ENCODE measurements at places on chromosomes 7 and 10.
A peak's percentile ranks its signal among the peaks of the same experiment; 100 is the strongest.

- no peak for DNase-seq
Observed at GRCh38 chr7:115831371-115831770, 199.2 kb downstream of the TFEC start.

DNA sequence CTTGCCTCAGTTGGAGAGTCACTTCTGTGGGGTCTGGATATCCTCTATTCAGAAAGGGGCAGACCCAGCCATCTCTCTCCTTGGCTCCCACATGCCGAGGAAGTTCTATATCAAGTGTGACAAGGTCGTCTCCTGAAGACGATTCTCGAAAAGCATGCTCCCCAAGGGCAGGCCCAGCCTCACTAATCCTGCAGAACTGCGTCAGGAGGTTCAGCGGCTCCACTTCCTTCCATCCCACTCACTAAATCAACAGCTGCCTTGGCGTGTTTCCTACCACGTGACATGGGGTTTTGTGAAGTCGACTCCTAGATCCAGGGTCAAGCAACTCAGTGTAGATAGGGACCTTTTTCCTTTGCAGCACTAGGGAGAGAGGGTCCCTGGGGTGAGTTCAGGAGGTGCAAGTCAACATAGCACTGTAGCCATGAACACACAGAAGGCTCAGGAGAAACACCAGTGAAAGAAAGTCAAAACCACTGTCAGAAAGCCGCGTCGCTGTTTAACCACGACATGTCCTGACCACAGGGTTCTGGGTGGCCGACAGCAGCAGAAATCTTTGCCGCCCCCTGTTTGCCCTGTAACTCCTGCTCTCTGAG lies 156.4 kb downstream of the PRPF18 start:
- no peak for DNase-seq

GRCh38 chr7:159036916-159037605 lies 107.6 kb downstream of the VIPR2 start:
- DNase-seq: no peak

- no peak for DNase-seq
Observed at GRCh38 chr7:99140813-99141212, 3.1 kb downstream of the SMURF1 start.

DNA sequence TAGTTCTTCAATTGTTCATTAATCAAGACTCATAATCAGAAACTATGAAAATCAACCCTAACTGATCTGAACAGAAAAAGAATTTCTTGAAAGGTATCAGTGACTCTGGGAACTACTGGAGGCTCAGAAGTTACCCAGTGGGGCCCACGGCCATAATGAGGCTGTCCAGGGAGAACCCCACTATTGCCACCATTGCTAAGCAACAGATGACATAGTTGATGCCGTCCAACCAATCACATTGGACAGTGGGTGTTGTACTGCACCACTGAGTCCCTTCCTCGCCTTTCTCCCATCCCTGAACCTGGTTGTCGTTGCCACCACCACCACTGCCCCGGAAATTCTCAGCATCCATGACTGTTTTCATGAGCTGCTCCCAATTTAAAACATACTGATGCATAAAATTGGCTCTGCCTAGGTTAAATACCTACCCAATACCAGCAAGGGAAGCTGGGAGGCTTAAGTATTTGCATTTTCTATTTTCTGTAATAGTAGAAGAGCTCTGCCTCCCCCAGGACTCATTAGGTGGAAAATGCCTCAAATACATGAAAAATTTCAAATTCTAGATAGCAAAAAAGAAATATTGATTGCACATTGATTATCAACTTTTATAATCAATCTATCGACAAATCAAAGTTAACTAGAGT lies 26.7 kb upstream of the USP6NL start:
- DNase-seq: no peak

DNA sequence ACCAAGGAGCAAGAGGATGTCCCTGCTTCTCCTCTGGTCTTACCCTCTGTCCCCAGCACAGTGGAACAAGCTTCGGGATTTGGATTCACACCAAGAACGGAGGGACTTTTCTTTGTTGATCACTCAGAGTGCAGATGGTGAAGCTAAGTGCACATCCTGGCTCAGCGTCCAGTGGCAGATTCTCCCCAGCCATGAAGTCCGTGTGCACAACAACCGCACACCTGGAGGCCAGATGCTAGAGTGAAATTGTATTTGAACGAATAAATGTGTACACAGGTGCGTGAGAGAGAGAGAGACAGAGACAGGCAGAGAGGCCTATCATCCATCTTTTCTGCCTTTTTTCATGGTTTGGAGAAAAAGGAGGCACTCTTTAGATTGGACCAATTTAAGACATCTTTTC lies 31.5 kb downstream of the ASB13 start:
- DNase-seq: no peak

DNA sequence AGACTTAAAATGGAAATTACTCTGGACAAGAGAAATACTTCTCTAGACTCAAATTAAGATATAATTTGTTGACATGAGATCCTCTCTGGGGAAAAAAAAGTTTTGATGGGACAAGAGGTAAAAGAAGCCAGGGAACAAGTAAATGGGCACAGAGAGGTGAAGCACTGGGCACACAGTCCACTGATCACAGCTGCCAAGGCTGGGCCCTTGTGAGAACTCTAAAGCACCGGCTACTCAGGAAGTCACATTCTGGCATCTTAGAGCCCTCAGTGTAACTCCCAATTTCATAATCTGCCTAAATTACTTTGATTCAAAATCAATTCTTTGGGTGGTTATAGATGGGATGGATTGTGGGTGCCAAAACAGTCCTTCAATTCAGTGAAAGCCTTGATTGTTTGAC lies 123.2 kb upstream of the CACNA2D1 start:
- no peak for DNase-seq

DNA sequence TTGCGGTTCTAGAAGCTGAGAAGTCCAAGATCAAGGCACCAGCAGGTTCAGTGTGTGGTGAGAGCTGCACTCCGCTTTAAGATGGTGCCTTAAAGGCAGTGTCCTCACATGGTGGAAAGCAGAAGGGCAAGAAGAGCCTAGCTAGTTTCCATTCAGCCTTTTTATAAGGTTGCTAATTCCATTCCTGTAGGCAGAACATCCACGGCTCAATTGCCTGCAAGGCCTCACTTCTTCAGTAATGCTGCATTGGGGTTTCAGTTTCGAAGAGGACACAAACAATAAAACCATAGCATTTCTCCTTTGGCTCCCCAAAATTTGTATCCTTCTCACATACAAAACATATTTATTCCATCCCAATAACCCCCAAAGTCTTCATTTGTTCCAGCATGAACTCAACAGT lies 109.5 kb upstream of the KCND2 start:
- DNase-seq: no peak

- peak; percentile 64 for DNase-seq
Observed at GRCh38 chr7:106659963-106660861, 746 bp downstream of the CCDC71L start.

- no peak for DNase-seq
Observed at GRCh38 chr7:21504021-21504420, 38.8 kb upstream of the DNAH11 start.

- no peak for DNase-seq
Observed at GRCh38 chr10:18117276-18117675, 22.9 kb upstream of the CACNB2 start.

- DNase-seq: no peak
Observed at GRCh38 chr7:16647435-16647960, 1.5 kb downstream of the BZW2 start.

GRCh38 chr10:5656737-5657579 lies 9.4 kb downstream of the ASB13 start:
- DNase-seq: no peak

DNA sequence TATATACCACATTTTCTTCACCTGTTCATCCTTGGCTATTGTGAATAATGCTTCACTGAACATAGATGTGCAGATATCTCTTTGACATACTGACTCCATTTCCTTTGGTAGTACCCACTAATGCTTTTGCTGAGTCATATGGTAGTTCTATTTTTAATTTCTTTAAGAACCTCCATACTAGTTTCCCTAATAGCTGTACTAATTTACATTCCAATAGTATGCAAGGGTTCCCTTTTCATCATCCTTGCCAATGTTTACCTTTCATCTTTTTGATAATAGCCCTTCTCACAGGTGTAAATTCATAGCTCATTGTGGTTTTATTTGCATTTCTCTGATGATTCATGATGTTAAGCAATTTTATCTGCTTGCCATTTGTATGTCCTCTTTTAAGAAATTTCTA lies 159.9 kb downstream of the CALCR start:
- no peak for DNase-seq

GRCh38 chr10:46070749-46071148 lies 24.7 kb upstream of the MSMB start:
- no peak for DNase-seq

- no peak for DNase-seq
Observed at GRCh38 chr10:125639846-125640245, 43.1 kb downstream of the TEX36 start.

GRCh38 chr10:116056445-116057293 lies 216.3 kb downstream of the GFRA1 start:
- no peak for DNase-seq

GRCh38 chr10:46520381-46520780 lies 36.1 kb downstream of the GPRIN2 start:
- DNase-seq: no peak

DNA sequence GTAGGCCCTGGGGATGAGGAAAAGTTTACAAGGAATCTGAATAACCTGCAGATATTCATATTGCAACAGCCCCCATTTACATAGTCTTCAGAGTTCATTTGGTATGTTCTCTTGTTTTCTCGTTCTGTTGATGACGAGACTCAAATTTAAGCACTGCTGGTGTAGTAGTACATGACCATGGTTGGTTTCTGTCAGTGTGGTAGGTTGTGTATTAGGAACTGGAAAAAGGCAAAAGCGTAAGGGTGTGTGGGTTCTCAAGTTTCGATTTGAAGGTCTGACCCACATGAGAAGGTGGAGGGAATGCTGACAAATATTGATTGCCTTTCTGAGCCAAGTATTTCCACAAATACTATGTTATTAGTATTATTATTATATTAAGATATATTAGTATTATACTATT lies 151.7 kb downstream of the AUTS2 start:
- no peak for DNase-seq

DNA sequence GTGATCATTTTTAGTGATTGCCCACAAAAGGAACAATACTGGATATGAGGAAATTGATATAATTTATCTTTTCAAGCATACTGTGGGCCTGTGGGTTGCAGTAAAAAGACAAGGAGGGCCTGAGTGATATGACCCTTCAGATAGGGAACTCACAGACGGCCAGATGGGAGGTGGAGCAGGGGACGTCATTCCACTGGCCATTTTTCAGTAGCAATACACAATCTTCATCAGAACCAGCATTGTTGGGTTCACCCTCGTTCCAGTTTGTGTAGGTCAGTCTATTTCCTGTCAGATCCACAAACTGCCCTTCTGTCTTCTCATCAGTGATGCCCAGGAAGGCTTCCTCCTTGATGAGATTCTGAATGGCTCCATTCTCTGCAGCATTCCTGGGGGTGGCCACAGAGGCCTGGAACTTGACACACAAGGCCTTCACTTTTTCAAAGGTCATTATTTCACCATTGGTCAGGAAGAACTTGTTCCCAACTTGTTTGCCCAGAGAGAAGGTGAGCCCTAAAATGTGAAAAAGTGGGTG lies 4.5 kb downstream of the MBL2 start:
- no peak for DNase-seq

- no peak for DNase-seq
Observed at GRCh38 chr10:53315709-53316108, 543.1 kb upstream of the MBL2 start.

DNA sequence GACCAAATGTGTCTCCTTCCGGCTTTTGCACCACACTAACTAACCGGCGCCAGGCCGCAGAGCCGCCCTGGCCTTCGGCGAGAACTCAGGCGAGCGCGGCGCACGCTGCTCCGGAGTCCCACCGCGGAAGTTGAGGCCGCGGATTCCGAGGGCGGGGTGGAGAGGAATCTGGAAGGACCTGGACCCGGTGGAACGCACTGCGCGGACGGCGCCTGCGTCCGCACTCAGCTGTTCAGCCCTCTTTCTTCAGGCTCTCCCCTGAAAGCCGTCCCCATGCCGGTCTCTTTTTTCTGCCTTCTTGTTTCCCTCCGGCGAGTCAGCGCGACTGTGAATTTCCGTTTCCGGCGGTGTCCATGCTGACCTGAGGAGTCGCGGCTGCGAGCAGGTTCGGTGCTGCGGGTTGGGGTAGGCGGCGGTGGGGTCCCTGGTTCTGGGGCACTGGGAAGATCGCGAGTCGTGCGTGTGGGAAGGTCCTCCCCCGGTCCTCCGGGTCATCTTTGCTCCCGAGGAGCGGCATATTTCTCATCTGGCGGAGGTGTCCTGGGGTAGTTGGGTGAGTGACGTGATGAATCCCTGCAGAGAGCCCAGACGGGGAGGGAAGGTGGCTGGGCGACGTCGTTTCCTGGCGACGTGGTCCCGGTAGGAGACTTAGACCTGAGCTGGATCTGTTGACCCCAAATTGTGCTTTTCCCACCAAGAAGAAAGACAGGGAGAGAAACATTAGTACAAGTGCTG lies at the start of gene BMS1:
BMS1 (plus strand) TSS at position 350 of the 735 bp plus-strand sequence. CDS start 1,600 bp downstream, outside the sequence.
- peak; percentile 89 for DNase-seq

GRCh38 chr7:31892099-31892829 lies 177.9 kb downstream of the PDE1C start:
- DNase-seq: no peak

GRCh38 chr7:17194656-17195055 lies 103.8 kb upstream of the AHR start:
- DNase-seq: no peak

DNA sequence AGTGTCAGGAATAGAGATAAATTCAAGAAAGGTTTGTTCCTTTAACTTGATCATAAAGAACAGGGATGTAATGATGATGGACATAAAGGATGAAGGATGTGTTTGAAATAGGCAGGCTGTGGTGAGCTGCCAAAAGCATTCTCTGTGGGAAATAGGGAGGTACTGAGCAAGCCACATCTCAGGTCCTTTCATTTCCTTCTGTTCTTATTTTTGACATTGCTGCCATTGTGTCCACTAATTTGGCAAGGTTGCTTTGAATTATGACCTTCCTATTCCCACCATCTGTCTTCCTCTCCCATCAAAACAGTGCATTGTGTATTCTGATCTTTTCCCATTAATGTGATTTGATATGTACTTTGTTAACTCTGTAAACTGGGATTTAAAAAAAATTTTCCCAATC lies 9.4 kb downstream of the SCRN1 start:
- DNase-seq: no peak

- DNase-seq: no peak
Observed at GRCh38 chr7:157559596-157560257, 222.9 kb downstream of the DNAJB6 start.

DNA sequence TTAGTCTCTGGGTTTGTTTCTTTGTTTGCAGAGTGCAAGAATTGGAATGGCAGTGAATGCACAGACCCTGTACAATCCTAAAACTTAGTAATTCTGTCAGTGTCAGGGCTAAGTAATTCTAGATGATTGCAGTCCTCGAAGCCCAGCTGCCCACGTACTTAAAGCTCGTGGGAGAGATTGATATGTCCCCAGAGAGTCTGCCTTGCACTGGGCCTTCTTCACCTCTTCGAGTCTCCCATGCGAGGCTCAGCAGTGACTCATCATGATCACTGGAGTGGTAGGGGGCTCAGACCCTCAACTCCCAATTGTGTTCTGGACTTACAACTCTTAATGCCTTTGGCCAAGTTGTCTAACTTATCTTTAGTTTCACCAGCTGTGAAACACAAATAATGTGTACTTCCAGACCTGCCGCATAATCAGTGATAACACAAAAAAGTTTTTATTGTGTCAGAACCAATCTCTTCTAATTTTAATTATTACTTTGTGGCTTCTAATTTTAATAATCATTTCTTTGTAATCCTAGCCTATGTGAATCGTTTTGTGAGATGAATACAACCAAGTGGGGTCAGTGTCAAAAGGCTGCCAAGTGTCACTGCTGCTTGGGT lies 345.6 kb upstream of the LRGUK start:
- DNase-seq: no peak

GRCh38 chr10:101840741-101841453 lies 2.7 kb downstream of the KCNIP2 start:
- peak; percentile 84 for DNase-seq
